ENCODE measurements at places on chromosomes 1 and 21. TPM values are rescaled to one million over a fixed set of nuclear protein-coding genes. Genes with fewer than 3 reads are reported as not detected.

GRCh38 chr1:159798893-159799292, 3.3 kb upstream of the FCRL6 start:
- DNase-seq: peak; percentile 55

DNA sequence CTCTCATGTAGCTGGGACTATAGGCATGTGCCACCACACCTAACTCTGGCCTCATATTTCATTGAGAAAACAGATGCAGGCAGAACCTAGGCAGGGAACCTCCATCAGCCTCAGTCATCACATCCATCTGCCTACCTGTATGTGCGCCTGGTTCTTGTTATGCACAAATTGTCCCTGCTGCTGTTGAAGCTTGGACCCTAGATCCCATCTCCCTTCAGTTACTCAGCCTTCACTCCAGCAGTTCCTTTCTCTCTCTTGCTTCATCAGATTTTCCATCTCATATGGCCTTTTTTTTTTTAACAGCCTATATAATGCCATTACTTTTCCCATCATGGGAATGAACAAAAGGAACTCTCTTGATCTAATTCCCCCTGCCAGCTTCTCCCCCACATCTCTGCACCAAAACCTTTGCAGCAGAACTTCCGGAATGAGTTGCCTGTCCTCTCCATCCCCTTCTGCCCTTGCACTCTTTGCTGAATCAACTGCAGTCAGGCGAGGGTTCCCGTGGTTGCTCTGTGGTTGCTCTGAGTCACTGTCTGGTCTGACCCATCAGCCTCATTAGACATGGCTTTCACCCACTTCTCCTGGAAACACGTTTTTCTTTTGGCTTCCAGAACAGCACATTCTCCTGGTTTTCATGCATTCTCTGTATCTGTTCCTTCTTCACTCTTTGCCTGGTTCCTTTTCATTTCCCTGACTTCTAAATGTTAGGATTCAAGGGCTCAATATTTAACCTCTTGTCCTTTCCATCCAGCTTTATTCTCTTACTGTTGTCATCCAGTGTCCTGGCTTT, 41.5 kb downstream of the UBE4B start:
- DNase-seq: peak; percentile 80

DNA sequence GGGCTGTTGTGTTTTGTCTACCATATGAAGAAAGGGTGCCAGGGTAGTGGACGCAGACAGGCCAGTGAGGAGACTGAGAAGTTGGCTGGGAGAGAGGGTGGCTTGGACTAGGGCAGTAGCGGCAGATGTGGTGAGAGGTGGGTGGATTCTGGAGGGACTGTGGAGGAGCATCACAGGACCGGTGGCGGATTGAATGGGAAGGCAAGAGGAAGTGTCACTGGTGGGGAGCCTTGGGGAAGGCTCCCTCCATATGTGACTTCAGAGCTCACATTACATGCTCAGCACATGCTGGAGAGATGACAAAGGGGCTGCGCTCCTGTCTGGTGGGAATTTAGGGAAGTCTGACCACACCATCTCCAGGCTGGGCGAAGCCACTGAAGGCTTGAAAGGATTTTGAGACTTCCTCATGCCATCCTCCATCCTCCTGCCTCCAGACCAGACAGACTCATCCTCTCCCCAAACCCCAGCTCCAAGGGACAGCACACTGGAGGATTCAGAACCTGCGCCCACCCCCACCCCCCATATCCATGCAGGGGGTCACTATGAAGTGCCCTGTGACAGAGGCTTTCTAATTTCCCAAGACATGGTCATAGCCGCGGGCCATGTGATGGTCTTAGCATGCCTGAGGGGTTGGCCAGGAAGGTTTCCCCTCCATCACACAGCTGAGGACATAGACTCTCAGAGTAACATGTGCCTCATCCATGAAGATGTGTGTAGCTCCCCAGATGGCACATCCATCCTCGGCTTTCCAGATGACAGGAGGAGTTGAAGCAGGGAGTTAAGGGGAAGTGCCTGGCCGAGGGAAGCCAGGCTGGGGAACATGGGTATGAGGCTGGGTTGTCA, 138.8 kb upstream of the WNT4 start:
- peak; percentile 15 for DNase-seq

DNA sequence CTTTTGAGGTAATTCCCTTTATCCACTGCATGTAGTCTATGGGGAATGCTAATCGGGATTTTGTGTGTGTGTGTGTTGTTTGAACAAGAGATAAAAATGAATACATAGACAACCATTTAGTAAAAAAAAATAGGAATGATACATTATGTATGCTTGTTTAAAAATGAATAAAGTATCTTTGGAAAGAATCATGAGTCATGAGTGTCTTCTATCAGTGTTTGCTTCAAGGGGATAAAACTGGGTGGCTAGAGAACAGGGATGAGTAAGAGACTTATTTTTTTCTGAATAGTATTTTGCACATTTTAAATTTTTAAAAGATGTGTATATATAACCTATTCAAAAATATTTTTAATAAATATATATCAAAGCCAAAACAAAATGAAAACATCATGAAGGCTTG, 839.4 kb upstream of the ADGRL4 start:
- no peak for DNase-seq

- no peak for DNase-seq
These were observed 905.7 kb downstream of the PLA2G4A start for GRCh38 chr1:187734427-187734826.

DNA sequence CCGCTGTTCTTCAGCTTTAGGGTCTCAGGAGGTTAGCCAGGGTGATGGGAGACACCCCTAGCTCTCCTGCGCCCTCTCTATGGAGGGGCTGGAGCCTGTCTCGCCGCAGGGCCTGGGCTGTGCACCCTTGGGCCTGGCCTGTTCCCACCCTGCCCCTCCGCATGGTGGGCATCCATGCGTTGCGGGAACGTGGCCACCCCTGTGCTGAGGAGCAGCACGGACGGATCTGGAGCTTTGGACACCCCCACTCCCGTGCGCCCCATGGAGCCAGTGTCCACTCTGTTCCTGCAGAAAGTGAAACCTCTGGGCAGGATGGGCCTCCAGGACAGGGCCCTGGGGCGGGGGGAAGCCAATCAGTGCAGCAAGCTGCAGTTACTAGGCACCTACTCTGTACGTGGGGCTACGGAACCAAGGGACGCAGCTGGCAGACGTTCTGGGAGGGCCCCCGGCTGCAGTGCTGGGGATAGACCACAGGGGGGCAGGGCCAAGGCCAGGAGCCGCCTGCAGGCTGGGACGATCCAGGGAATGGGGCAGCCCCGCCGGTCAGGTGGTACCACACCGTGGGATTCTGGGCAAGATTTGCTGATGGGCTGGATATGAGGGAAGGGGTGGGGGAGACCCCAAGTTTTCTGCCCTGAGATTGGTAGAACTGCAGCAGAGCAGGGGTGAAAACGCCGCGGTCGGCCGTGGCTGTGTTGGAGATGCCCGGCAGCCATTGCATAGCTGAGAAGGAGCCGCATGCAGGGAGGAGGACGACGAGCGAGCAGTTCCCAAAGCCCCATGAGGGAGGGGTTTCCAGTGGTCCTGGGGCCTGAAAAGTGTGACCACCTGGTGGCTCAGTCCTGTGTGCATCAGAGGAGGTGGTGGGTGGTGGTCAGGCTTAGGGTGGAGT, 43.3 kb downstream of the TP73 start:
- no peak for DNase-seq

Gene TACSTD2
- total RNA-seq: not detected

GRCh38 chr21:46538851-46539666, 65.8 kb downstream of the S100B start:
- no peak for DNase-seq

Gene PGBD2
- 5.9 TPM for total RNA-seq

GRCh38 chr21:25898671-25899070, 163.9 kb downstream of the GABPA start:
- DNase-seq: no peak

Gene SERTAD4
- 4.8 TPM for total RNA-seq

- no peak for DNase-seq
These were observed 33.1 kb downstream of the KIAA0319L start for GRCh38 chr1:35524106-35524505.

Gene C1orf94
- total RNA-seq: 0.39 TPM

DNA sequence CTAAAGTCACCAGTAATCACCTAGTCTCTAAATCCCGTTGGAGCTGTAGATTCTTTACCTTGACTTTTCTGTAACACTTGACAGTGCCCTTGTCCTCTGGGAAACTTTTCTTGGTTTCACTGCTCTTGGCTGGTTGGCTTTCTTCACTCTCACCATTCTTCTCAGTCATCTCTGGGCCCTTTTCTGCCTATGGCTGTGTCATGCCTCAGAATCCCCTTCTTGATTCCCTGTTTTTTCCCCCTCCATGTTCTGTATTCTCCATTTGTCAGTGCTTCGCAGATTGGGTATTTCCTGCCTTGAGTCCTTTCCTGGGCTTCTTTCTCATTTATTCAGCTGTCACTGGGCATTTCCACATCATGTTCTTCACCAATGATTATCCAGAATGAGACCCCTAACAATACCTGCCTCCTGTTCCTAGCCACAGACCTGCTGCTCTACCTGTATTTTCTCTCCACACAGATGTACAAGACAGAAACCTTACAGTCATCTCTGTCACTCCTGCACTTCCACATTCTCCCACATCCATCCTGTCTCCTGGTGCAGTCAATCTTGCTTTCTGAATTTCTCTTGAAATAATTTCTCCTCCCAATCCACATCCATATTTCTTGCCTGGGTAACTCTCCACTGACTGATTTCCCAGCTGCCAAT, 14.7 kb downstream of the UCK2 start:
- no peak for DNase-seq

Gene SPRR1A
- not detected for total RNA-seq

Gene ATP5PF
- 119 TPM for total RNA-seq

DNA sequence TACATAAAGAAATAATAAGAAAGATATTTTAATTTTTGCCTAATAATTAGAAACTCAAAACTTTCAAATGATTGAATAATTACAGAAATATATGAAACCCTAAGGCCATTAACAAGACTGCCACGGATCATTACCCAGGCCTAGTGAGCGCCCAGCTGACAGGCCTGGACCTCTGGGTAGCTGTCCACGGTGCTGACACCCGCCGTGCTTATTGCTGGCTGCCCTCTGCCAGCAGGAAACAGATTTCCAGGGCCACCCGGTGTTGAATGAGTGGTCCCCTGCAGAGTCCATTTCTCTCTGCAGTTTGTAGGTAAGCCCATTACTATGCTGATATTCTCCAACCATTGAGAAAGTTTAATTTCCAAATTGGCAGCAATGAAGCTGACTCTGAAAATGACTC, 254.4 kb upstream of the GJB5 start:
- DNase-seq: no peak

DNA sequence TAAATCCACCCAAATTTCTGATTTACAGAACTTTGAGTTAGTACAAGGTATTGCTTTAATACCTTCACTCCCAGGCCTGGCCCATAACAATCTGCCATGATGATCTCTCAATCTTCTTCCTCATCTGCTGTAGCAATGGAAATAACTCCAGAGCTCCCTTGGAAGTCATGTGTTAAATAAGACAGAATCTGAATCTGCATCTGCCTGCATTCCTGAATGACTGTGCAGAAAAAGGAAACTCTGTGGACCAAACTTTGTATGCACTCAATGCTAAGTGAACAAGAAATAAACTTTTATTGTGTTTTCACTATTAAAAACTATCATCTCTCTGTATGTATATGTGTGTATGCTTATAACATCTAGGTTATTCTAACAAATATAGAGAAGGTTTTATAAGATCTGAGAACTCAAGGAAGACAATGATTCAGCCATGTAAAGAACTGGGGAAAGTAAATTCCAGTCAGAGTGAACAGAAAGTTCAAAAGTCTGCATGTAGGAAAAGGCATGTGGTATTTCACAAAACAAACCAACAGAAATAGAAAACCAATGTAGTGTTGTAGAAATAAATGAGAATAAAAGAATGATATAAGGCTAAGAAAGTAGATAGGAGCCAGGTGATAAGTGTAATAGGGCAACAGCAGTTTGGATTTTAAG, 390.2 kb downstream of the USH2A start:
- no peak for DNase-seq

GRCh38 chr1:206065547-206066145, 12.7 kb downstream of the RHEX start:
- DNase-seq: no peak

Gene SLC45A1
- 2.5 TPM for total RNA-seq

Gene PROK1
- not detected for total RNA-seq

Gene KRTAP13-4
- total RNA-seq: not detected

Data from SJSA1 (cell line).